ENCODE measurements at places on chromosomes 12 and 14.

- no peak for DNase-seq
These were observed 72.6 kb upstream of the SLC35F4 start for GRCh38 chr14:57938533-57938932.

GRCh38 chr14:23406244-23406643 is 1.8 kb downstream of the MYH6 start:
- DNase-seq: peak; percentile 60

- DNase-seq: peak; percentile 64
These were observed 70.2 kb upstream of the ZFP36L1 start for GRCh38 chr14:68862954-68863594.

DNA sequence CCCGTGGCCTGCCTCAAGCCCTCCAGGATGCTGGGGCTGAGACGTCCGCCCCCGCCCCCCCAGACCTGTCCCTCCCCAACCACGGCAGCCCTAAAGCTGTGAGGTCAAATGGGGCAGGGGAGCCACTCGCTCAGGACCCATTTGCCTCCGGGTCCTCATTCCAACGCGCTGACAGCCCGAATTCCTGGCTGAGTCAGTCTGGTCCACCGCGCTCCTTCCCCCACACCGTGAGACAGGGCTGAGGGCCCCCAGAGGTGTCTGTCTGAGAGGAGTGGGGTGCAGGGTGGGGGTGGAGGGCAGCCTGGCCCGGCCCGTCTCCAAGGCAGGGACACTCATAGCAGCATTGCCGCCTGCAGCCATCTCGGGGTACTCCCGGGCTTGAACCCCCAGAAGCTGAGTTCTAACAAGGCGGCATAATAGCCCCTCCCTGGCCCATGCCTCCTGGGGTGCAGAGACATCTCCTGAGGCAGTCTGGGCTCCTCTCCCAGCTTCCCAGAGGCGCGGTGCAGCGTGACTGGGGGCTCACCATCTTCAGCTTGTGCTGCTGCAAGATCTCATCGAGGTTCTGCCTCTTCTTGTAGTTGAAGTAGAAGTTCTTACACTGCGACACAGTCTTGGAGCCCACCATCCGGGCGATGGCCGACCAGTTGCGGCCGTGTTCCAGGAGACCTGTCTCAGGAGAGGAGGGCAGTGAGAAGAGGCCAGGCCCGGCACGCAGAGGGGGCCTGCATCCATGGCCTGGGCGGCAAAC is 90.5 kb downstream of the RFLNA start:
- no peak for DNase-seq

GRCh38 chr12:34289431-34290380 is 267.4 kb downstream of the ALG10 start:
- no peak for DNase-seq

- no peak for DNase-seq
These were observed 1.2 kb downstream of the KCNJ8 start for GRCh38 chr12:21773263-21773741.

DNA sequence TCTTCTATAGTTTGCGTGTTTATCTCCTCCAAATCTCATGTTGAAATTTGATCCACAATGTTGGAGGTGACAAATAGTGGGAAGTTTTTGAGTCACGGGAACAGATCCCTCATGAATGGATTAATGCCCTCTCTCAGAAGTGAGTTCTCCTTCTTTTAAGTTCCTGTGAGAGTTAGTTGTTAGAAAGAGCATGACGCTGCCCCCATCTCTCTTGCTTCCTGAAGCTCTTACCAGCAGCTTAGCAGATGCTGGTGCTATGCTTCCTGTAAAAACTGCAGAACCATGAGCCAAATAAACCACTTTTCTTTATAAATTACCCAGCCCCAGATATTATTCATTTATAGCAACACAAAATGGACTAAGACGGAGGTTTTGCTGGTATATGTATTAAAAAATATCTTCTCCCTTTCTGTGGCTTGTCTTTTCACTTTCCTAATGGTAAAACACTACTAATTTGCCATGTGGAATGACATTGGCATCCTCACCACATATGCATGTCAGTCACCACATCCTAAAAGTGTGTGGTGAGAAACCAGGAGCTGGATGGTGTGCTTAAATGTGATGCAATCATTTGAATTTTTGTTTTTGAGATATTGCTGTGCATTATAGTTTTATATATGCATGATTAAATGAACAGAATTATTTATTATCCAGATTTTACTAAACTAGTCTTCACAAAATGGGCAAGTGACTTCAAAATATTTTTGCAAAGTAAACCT is 449.3 kb downstream of the ADAMTS20 start:
- no peak for DNase-seq

GRCh38 chr12:105858981-105859710 is 279.6 kb downstream of the NUAK1 start:
- DNase-seq: no peak

- no peak for DNase-seq
These were observed 42.2 kb upstream of the DBX2 start for GRCh38 chr12:45093051-45093450.

DNA sequence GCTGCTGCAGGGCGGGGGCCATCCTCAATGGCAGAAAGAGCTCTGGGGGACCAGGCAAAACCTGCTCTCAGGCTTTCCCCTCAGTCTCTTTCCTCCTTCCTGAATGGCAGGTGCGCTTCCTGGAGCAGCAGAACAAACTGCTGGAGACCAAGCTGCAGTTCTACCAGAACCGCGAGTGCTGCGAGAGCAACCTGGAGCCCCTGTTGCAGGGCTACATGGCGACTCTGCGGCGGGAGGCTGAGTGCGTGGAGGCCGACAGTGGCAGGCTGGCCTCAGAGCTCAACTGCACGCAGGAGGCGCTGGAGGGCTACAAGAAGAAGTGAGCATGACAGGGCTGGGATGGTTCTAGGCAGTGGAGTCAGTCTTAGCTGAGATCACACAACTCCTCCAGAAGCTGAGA is 22.9 kb upstream of the KRT83 start:
- DNase-seq: no peak

DNA sequence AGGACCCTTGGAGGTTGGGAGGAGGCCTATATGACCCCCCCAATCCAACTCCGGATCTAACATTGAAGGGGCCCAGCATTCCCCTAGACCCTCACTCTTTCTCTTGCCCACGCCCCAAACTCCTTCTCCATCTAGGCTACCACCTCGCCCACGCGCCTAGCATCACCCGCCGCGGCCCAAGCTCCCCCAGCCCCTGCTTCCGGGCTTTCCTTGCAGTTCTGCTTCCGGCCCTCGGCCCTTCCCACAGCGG is 445 bp downstream of the CERS5 start:
- DNase-seq: no peak

DNA sequence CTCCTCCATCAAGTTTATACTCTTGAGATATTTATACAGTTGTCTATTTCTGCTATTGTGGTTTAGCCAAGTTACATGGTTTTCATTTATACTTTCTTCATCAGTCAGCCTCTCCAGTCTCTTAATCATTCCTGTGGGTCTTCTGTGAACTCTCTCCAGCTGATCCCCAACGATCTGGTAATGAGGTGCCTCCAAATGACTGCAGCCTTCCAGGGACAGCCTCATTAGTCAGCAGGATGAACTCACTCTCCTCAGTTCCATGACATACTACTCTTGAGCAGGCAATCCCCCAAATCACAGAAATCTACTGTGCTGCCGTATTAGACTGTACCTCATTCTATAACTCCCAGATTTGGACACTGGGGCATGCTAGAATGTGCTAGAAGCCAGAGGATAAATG is 15.3 kb downstream of the AREL1 start:
- DNase-seq: no peak

DNA sequence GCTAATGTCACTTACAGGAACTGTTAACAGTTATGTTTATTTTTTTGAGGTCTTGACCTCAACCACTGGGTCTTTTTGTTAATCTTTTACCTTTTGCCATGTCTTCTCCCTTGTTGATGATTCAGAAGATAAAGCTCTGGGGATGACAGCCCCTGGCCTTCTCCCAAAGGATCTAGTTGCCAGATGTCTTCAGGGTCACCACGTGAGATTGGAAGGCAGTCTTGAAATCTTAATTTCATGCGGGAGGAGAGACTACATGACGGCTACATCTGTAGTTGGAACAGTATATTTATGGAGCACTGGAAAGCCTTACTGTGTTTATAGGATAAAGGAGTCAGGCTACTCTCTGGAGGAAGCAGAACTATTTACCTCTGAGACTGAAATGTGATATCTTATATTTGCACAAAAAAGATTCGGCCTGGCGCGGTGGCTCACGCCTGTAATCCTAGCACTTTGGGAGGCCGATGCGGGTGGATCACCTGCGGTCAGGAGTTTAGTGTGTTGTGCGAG is 5.6 kb downstream of the MLEC start:
- DNase-seq: no peak

GRCh38 chr12:97630875-97631274 is 168.3 kb downstream of the RMST start:
- DNase-seq: no peak

DNA sequence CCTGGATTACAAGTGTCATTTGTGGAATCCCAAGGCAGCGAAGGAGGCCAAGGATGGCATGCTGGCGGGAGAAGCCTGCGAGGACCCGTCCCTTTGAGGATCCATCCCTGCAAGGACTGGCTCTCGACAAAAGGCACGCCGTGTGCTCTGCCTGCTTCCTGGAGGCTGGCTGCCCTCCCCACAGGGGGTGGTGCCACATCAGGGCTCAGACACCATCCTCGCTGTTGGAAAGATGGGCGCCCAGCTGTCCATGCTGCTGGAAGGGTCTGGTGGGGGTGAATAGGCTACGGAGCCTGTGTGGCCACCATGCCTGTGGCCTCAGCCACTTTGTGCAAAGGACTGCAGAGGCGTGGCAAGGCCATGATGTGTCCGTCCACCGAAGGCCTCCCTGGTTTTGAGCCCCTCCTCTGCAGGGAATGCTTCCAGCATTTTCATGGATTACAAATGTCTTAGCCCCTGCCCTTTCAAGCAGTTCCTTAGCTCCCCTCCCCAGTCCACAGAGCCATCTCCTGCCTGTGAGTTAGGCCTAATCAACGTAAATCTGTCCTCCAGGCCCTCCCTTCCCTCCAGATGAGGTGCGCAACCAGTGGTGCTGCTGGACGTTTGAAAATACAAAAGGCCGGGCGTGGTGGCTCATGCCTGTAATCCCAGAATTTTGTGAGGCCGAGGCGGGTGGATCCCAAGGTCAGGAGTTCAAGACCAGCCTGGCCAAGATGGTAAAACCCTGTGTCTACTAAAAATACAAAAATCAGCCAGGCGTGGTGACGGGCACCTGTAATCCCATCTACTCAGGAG is 22.1 kb downstream of the ZBTB42 start:
- DNase-seq: no peak

- DNase-seq: no peak
These were observed 27.0 kb upstream of the CPM start for GRCh38 chr12:68959891-68960464.

- no peak for DNase-seq
These were observed 13.5 kb downstream of the SINHCAF start for GRCh38 chr12:31312431-31312830.

GRCh38 chr14:99793213-99794150 is at the start of gene EML1:
Gene EML1, plus strand, starts transcription at chr14:99793413. Its CDS starts 64 bp downstream, at chr14:99793477.
- peak; percentile 94 for DNase-seq

GRCh38 chr14:70714055-70714550 is 72.4 kb downstream of the TTC9 start:
- DNase-seq: peak; percentile 61

DNA sequence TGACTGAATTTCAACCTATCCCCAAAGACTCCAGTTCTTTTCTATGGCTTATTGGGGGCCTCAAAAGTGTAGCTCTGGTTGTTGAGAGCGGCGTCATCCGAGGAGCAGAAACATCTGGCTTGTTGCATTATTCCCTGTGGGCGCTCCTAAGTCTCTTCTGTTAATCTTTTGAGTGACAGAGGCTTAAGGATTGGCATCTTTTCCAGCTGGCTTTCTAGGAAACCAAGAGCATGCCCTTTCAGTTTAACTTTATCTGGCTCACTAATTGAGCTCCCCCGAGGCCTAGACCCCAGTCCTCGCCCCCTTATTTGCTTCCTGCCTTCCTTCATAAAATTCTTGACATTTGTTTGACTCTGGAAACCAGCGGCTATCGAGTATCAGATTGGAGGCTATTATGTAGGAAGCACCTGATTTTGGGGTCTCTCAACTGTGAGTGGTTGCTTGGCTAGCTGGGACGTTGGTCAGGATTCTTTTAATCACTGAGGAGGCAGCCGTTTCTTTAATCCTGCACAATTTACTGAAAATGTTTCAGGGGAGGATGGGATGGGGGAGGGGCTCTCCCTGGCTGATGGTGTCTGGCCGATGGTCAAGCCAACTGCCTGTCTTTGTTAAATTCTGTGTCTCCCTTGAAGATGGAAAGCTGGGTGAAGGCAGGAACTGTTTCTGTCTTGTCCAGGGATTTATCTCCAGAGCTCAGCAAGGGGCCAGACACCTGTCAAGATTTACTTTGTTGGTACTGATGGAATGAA is 3.1 kb downstream of the SMOC1 start:
- no peak for DNase-seq

- no peak for DNase-seq
These were observed 129.4 kb upstream of the SRRM4 start for GRCh38 chr12:118851891-118852290.

GRCh38 chr14:59022144-59022543 is 166.3 kb upstream of the DAAM1 start:
- no peak for DNase-seq

- DNase-seq: no peak
These were observed 249.9 kb downstream of the ALX1 start for GRCh38 chr12:85529896-85530295.
